Uterus (tissue), 4 donors: ENCODE measurements at places on chromosomes 13 and 19.

GRCh38 chr13:106462710-106463109, 72.8 kb downstream of the EFNB2 start:
- DNase-seq: no peak

- DNase-seq: no peak
Observed at GRCh38 chr13:22092791-22093560, 422.1 kb downstream of the FGF9 start.

DNA sequence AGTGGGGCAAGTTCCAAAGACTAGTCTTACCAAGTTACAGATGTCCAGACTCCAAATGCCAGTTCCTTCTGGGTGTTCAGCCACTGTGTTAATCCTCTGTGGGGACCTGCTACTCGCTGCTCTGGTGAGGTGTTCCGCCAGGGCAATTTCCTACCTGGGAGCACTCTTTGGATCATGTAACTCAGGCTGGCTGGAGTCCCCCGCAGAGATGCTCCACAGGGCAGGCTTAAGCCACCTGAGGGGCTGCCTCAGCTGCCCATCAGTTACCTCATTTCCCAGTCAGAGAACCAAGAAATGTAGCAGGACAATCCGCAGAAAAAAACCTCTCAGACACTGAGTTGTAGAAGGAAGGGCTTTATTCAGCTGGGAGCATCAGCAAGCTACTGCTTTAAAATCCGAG, 133.8 kb downstream of the ZNF737 start:
- no peak for DNase-seq

DNA sequence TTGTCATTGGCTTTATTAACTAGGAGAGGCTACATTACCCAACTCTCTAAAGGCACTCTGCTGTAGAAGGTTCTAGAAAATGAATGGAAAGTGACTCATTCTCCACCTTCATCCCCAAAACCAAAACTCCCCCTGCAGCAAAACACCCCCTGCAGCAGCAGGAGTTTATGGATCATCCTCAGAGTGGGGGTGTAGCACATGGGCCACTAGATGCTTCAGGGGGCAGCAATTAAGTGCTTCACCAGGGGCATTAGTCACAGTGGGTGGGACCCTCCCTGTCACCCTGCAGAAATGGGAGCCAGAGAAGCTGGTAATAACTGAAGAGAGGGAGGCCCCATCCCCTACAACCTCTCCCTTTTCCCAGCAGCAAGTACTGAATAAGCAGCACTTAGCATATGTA, 64.5 kb upstream of the MED4 start:
- DNase-seq: no peak

DNA sequence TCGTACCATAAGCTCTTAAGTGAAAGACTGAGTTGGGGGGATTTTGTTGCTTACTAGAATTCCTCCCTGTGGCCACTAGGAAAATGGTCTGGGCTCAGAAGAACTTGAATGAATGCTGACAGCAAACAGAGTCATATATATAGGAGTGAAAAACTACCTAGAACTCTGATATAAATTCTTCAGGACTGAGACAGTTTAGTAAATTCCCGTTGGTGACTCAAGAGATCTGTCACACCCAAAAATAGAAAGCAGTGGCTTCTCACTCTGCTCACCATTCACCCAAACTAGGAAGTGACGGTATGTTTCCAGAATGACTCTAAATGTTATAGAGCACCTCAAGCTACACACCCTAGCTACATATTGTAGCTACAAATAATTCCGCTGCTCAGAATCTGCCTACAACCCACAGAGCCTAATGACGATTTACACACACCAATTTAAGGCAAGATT, 116.2 kb downstream of the TBC1D4 start:
- no peak for DNase-seq

- no peak for DNase-seq
Observed at GRCh38 chr13:61252213-61252612, 163.4 kb downstream of the PCDH20 start.

DNA sequence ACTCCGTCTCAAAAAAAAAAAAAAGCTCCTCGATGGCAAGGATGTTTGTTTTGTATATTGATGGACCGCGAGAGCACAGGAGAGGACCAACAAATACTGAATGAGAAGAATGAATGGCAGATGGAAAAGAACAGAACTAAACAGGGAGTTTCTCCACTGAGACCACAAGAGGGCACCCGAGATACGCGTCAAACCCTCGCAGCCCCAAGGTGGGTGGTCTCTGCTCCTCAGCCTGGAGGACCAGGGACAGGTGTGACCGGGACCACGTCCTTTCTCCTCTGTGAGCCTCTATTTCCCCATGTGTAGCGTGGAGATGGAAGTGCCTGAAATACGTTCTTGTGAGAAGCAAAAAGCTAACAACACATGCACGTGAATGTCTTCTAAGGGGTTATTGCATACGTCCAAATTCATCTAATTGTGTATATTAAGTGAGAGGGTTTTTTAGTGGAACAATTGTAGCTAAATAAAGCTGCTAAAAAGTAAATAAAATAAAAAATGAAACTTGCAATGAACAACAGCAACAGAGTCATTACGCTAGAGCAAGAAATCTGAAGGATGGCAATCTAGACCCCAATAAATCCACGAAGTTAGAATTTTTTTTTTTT, 8.3 kb upstream of the CDC42EP5 start:
- DNase-seq: no peak

GRCh38 chr19:16579381-16579780, 7.2 kb upstream of the SLC35E1 start:
- no peak for DNase-seq

- DNase-seq: no peak
Observed at GRCh38 chr19:43553656-43554055, 20.7 kb downstream of the ZNF575 start.

- DNase-seq: no peak
Observed at GRCh38 chr13:39363382-39363772, 239.6 kb downstream of the LHFPL6 start.

GRCh38 chr19:1066748-1067340, at the start of gene ARHGAP45:
ARHGAP45 (plus strand) TSS chr19:1067167; CDS start chr19:1067406, 239 bp downstream.
- no peak for DNase-seq

DNA sequence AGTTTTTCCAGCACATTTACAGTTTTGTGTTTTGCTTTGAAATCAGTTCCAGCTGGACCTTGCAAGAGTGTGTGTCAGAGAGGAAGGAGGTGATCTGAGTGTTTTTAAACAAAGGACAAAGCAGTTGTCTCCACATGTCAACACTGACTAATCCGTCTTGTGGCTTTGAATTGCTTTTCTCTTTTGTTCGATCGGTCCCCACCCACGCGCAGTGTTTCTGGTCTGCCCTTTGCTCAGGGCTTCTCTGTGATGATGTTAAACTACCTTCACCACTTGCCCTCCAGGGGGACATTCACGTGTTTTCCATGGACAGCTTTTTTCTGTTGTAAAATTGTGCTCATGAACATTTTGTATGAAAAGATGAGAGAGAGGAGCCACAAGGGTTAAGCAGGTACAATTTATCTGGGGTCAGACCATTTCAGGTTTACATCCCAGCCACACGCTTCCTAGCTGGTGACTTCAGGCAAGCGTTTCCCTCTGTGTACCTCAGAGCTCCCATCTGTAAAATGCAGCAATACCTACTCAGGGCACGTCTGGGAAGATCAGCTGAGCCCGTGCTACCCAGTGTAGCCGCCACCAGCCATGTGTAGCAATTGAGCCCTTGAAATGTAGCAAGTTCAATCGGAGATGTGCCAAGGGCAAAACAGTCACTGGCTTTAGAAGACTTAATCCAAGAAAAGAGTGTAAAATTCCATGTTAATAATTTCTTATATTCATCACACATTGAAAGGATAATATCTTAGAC, 13.5 kb upstream of the PLA2G4C start:
- no peak for DNase-seq

DNA sequence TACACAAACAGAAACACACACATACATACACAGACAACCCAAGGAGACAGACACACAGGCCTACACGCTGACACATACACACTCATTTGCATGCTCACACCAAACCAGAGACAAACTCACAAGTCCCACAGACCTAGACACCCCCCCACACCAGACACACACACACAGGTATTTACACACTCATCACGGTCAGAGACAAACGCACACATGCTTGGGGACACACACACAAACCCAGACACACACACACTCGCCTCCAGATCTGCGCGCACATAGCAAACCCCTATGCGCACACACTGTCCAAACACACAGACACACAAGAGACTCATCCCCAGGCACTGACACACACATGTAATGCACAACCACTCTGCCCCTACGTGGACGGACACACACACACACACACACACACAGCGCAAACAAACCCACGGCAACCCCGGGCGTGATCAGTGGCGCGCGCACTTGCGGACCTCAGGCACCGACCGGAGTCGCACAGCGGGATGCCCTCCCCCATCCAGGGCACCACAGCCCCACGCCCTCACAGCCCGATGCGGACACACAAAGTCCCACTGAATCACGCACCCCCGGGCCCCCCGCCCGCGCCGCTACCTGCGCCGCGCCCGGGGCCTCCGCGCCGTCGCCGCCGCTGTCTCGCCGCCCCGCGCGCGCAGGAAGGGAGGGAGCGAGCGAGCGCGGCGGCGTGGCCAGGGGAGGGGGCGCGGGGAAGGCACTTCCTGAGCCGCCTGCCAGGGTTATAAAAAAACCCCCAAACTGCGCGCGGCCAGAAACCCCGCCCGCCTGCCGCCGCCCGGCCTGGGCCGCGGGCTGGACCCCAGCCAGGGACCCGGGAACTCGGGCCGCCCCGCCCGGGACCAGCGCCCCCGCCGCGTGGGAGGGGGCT, at the start of gene ADAMTS10:
Gene ADAMTS10 (minus strand): TSS at position 675 of the 895 bp plus-strand sequence. CDS start 5,005 bp downstream, outside the sequence.
- DNase-seq: peak; percentile 45

GRCh38 chr13:110266983-110267382, 40.0 kb downstream of the COL4A1 start:
- DNase-seq: peak; percentile 17

- no peak for DNase-seq
Observed at GRCh38 chr13:65650321-65650720, 1579.8 kb downstream of the PCDH9 start.

- DNase-seq: no peak
Observed at GRCh38 chr13:111278743-111279652, 41.4 kb upstream of the TEX29 start.

DNA sequence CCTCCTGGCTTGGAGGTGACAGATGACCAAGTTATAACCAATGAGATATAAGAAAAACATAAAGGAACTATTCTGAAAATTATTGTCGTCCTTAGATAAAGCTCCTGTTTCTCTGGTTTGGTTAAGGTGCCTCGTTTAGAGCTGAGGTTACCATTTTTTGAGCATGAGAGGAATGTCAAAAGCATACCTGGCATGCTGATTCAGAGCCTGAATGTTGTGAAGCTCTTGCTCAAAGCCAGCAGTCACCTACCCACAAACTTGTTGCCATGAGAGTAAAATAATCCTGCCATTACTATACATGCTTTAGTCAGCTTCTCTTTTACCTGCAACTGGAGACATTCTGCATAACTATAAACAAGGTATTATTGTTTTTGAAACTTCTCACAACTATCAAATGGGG, 1116.2 kb downstream of the DIAPH3 start:
- DNase-seq: no peak

GRCh38 chr13:43522788-43523187, 264.0 kb downstream of the ENOX1 start:
- DNase-seq: no peak

DNA sequence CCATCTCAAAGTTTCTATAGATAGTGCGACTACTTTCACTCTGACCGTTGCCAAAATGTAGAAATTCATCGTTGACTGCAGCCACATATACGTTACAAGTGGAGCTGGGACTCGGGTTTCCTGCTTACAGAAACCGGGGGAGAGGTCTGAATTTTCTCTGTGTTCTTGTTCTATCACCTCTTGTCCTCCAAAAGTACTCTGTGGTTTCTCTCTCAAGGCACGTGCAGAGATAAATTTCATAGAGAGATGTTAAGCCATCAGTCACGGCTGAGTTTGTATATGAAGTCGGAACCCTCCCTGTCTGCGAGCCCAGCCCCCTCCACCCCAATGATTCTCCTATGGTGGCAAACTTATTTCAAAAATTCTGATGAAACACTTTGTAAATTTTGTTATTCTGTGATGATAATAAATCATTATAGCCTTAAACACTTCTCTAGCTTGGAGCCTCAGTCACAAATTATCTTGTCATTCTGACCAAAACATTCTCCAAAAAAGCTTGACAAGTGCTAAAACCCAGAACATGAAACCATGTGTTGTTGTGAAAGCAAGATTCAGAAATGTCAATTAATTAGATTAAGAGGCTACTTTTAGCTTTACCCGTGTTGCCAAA, 87.5 kb downstream of the TSHZ3 start:
- no peak for DNase-seq

GRCh38 chr13:74062933-74063332, 71.3 kb downstream of the KLF12 start:
- peak; percentile 59 for DNase-seq

DNA sequence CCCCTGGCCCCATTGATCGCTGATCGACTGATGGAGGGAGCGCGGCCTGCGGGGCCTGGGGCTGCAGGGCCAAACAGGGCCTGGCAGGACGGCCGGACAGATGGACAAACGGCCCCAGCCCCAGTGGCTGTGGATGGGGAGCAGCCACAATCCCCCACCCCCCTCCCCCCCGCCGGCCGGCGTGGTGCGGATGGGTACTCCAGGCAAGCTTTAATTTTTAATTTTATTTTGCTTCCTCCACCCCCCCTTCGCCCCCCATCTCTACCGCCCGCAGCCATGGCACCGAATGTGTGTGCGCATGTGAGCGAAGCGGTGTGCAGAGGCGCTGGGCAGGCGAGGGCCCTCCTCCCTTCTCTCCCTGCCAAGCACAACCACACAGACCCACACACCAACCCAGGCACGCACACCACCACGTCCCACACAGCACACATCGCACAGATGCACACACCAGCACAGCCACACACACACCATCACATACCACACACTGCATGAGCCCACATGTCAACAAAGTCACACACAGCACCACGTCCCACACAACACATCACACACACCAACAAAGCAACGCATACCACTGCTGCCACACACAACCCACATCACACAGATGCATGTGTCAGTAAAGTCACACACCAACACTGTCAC, 12.4 kb downstream of the ERFL start:
- no peak for DNase-seq

- no peak for DNase-seq
Observed at GRCh38 chr13:99415014-99415650, 86.1 kb upstream of the TM9SF2 start.

DNA sequence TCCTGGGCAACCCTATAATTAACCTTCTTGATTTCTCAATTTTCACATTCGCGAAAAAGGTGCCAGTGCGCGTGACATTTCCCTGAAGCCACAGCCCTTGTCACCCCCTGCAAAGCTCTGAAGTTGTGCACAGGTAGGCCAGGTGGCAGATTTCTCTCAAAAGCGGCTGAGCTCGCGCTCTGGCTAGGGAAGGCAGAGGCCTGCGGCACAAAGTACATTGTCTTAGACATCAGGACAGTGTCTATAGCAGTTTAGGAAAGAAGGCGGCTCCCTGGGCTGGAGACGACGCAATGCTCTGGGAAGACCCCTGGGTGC, 42.9 kb upstream of the ZNF14 start:
- no peak for DNase-seq

DNA sequence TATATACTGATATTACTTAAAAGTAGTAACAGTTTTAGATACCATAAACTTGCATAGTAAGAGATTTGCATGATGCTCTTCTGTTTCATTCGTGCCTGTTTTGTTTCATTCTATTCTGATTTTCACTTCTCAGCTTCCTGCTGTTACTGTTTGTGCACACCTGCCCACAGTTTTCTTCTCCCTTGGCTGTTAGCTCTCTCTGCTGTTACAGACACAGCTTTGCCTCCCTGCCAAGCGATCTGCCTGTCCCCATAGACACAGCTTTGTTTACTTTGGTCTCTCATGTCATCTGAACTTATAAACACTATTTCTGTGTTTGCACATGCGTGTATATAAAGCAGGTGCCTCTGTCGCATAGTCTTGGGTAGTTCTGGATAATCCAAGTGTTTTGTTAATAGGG, 21.4 kb upstream of the UPF3A start:
- DNase-seq: no peak
